ENCODE measurements at places on chromosomes 1 and 21. TPM values are rescaled to one million over a fixed set of nuclear protein-coding genes. Genes with fewer than 3 reads are reported as not detected.

DNA sequence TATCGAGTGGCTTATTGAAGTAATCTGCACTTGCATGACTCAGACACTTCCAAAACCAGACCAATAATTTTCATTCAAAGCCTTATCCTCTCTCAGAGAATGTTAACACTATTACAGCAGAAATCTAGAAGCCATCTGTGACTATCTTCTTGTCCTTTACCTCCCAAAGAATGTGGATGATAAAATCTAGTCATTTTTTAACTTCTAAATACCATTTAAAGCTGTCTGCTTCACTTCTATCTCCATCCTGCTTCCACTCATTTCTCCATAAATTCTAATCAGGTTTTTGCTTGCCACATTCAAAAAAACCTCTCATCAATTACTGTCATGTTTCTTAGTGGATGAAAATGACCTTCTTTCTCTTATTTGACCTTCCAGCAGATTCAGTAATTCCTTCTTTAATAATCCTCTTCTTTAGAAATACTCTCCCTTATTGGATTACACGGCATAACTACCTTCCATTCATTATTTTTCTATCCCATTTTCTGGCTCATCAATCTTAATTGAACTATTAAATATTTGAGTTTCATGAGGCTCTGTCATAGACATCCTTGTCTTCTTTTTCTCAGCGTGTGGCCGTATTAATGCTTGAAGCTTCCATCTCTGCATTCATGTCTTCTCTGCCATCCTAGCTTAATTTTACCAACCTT is 1999.4 kb downstream of the MRPL39 start:
- no peak for ATAC-seq

- ATAC-seq, result peak; percentile 42
Measured at GRCh38 chr1:66752000-66752592, at the start of gene DYNLT5. TSS of gene DYNLT5 (plus strand) at chr1:66752459. CDS start at chr1:66754659, 2,200 bp downstream.

DNA sequence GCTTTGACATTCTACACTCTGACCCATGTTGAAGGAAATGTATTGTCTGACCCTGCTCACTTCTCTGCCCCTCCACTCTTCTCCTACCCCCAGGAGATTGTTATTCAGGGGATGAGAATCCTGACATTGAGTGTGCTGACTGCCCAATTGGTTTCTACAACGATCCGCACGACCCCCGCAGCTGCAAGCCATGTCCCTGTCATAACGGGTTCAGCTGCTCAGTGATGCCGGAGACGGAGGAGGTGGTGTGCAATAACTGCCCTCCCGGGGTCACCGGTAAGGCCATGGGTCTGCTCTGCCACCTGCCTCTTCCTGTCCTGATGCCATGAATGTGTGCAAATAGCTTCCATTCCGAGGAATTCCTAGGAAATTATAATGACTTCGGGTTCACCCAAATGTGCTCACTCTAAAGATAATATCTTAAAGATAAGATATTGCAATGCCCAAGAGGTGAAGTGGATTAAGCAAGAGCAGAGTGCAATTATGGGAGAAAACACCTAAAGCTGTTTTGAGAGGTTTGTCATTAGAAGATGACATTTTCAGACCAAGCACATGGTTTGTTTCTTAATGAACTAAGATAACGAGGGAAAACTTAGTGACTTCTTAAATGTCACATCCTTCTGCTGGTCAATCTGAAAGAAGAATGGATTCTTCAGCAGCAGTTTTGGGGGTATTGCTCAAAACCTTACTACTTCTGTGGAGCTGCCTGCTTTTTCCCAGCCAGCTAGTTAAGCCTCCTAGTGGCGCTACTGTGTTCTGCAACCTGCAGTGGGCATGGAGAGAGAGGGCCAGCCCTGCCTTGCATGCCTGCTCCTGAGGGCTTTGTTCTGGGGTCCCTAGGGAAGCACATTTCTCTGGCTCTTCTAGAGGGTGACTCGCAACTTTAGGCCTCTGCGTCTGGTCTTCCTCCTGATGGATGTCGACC is 41.6 kb downstream of the LAMC2 start:
- peak; percentile 56 for ATAC-seq

GRCh38 chr1:155379180-155379579 is 58.5 kb downstream of the RUSC1 start:
- no peak for ATAC-seq

DNA sequence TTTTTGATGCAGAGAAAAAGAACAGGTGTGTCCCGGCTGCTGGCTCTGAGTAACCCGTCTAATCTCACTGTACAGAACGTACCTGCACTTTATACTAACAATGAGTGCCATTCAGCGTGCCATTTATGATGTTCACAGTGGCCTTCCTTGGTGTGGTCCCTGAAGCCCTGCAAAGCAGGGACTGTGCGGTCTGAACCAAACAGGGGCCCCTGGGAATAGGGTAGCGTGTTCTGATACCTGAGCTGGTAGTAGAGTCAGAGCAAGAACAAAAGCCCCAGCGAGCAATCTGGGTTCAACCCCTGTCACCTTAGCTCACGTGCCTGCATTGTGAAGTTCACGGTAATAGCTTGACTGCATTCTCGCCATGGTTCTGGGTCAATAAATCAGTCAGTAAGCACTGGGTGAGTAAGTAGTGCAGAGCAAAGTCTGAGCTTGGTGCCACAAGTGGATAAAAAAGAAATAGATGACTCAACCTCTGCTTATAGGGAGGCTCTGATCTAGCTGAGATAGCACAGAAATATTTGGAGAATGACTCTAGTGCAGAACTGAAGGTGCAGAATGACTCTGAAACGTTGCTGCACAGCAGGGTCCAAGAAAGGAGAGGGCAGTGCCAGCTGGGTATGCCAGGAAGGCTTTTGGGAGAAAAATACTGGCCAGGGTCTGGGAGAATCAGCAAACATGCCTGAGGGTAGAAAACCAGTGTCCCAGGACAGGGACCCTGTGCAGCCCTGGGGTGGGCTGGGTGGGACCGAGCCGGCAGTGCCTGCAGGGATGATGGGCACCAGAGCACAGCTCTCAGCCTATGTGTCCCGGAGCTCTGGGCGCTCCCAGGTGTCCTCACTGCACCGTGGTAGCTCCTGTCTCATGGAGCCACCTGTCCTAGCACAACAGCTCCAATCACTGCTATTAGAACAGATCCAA is 125.9 kb downstream of the RHOU start:
- ATAC-seq, result peak; percentile 92

DNA sequence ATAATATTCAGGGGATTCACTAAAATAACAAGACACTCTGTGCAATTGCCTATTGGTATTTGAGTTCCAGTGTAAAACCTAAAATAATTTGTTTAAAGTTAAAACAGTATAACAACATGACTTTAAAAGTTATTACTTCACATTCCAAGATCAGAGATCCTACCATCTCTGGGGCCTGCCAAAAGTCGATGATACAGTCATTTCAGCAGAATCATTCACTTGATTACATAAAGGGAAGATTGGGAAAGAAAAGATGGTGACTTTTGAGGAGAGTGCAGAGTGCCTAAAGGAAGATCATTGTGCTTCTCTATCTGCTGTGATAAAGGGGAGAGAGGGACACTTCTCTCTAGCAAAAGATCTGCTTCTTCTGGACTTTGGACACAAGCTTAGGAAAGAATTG is 784.4 kb upstream of the ADGRL4 start:
- ATAC-seq, result no peak

GRCh38 chr1:112388436-112388835 is 7.6 kb upstream of the CTTNBP2NL start:
- no peak for ATAC-seq

DNA sequence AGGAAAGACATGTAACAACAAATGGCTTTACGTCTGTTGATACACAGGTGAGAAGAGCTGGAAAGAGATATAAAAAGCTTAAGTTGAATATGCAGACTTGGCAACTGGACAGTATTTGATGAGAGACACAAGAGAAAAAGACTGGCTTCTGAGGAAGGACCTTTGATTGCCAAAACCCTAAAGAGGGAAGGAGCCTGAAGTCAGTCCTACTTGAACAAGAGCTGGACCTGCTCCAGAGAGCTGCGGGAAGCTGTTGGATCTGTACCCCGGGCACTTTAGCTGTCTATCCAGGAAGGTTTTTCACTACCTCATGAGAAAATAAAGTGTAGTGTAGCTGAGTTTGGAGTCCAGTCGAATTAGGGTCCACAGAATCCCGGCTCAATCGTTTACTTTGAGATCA is 25.3 kb upstream of the LRRC8B start:
- ATAC-seq, result peak; percentile 59

DNA sequence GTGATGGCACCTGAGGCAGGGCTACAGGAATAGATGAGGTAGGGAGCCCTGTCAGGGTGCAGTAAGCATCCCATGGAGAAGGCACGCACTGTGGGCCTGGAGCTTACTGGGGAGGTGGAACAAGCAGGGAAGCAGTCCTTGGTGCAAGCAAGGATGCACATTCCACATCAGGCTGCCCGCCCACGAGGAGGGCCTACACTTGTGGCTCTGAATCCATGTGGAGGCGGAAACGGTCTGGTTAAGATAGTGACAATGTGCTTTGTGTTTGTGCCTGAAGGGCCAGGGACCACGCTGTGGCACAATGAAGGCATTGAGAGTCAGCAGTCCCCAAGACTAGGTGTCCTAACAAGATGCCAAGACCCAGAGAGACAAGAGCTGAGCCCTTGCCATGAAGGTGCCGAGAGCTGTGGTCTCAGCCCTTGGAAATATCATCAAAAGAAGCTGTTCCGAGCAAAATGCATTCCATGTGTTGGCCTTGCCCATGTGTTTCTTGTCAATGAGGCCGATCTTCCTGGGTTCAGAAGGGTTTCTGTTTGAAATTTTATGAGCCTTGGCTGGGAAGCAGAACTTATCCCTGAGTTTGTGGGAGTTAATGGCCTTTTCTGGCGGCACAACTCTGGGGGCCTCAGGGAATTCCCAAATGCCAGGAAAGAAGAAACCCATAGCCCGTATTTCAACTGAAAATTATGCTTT is 111.9 kb downstream of the NGF start:
- no peak for ATAC-seq

DNA sequence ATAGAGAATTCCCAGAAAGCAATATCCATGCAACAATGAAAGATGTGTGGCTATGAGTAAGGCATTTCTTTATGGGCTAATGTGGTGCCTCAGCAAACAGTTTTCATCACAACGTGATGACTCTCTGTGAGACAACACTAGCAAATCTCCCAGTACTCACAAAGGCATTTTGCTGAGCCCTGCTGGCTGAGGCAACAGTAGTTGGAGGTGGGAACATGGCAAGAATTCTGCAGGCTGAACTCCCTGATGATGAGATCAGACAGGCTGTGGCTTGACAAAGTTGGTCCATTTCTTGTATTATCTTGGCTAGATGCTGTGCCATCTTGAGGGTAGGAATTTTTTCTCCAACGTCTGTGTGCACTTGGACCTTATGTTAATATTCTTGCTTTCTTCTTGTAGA is 24.6 kb downstream of the PROX1 start:
- ATAC-seq, result no peak

GRCh38 chr1:154791292-154792166 is 78.6 kb downstream of the KCNN3 start:
- no peak for ATAC-seq

DNA sequence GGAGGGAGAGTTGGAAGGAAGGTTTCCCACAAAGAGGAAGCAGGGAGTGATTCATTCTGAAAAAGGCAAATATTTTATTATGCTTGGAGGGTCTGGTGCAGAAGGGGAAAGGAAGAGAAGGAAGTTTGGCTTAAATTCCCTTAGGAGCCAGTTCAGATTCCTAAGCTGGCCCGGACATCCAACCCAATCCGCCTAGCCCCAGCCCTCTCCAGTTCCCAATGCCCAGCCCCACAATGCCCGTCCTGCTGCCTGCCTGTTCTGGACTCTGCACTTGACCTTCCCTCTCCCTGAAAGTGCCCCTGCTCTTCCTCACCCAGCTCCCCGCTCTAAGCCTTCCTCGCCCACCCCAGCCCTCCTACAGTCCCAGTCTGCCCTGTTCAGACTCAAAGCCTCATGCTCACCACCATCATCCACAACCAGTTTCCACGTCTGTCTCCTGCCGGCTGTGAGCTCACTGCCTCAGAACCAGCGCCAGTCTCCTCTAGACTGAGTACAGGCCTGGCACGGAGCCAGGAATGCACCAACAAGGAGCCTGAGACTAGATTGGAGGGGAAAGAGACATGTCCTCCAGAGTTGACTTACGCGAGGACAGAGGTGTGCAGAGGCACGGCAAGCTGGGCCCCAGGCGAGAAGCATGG is 18.9 kb downstream of the CAPN2 start:
- ATAC-seq, result no peak

DNA sequence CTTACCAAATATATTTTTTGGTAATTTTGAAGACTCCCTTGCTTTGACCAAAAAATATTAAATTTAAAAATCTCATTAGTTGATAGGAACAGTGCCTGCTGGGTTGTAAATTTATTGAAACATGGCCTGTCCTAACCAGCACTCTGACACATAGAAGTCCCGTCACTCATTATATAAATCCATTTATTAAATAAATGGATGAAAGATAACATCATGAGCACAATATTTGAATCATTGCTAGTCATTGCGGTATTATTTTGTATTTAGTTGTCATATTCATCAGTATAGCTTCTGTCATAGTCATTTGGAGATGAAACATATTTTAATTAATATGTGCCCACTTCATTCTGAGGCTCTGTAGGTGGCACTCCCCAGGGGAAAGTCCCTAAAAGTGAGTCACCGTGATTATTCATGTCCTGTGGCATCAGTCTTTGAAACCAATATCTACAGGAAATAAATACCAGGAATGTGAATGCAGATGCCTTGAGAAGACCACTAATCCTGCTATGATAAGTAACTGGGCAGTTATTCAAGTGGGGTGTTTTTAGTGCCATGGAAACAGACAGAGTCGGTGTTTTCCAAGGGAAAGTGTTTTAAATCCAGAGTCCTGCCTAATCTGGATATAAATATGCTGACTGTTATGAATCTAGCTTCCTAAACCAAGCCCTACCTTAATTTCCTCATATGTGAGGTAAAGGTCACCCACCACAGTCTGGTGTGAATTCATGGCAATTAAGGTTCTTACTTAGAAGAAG is 302.0 kb downstream of the DUSP10 start:
- ATAC-seq, result peak; percentile 76

GRCh38 chr1:51328279-51328678 is 2.1 kb downstream of the TTC39A start:
- ATAC-seq, result no peak

Gene NTMT2
- total RNA-seq, result not detected

Gene NECTIN4
- total RNA-seq, result 115 TPM

Gene LENEP
- not detected for total RNA-seq

Gene KRTAP7-1
- total RNA-seq, result not detected

Gene HCRTR1
- total RNA-seq, result not detected

Gene LHX4
- total RNA-seq, result 0.08 TPM

Gene SKI
- 21.6 TPM for total RNA-seq
